Neural crest cell (in vitro differentiated cells): ENCODE measurements at places on chromosomes 3 and 15. TPM values are rescaled to one million over a fixed set of nuclear protein-coding genes. Genes with fewer than 3 reads are reported as not detected.

The IMPG2 gene
- total RNA-seq, result 0.40 and 0.52 TPM in 2 replicates

GRCh38 chr3:60094392-60094947, 1044.6 kb upstream of the CFAP20DC start:
- H3K4me1 ChIP-seq, result peaks cover 3% of the 10 kb centered on the region
- no peak for DNase-seq
- H3K27ac ChIP-seq, result no peak overlapping the region
- H3K4me3 ChIP-seq, result no peak overlapping the region

DNA sequence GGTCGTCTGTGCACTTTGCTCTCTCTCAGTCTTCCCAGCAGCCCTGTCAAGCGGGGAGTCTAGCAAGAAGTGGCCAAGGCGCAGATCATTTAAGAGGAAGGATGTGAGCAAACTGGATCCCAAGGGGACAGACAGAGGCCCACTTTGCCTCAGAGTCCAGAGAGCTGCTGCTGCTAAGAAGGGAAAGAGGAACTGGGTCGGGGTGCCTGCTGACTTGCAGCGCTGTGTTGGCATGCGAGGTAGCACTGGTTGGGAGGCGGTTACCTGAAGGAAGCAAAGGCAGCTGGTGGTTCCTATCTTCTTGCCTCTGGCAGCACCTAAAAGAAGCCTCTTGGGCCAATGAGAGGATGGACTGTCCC, 28.1 kb downstream of the SMAD3 start:
- H3K4me3 ChIP-seq, result no peak overlapping the region
- H3K4me1 ChIP-seq, result peaks cover 49% of the 10 kb centered on the region

DNA sequence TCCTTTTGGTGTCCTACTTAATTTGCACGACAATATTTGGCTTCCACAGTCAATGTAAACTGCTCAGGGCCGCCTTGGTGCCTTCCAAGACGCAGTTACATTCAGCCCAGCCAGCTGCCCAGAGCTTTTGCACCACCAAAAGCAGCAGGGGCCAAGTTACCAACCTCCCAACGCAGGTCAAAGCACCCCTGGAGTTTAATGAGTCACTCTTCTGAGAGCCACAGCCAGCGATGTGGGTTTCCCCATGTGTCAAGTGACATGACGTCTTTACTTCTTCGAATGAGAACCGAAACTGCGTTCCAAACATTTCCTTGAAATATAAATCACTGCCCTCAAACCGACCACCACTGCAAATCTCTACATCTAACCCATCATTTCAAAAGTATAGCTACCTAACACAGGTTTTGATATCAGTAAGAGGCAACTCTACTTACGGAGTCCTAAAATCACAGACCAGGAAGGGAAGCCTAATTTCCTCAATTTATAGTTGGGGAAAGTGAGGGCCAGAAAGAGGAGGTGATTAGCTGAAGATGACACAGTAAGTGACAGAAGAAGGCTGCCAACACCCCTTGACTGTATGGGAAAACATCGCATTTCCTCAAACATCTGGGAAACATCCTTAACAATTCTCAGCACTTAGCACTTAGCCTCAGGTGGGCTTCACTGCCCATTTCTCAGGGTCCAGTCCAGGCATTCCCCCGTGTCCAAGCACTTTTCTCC, 24.5 kb downstream of the MB21D2 start:
- DNase-seq, result no peak
- no peaks in the 10 kb centered on the region for H3K27me3 ChIP-seq
- peaks cover 18% of the 10 kb centered on the region for H3K4me1 ChIP-seq
- no peaks in the 10 kb centered on the region for H3K36me3 ChIP-seq

GRCh38 chr3:111763968-111764367, 95.1 kb upstream of the PHLDB2 start:
- H3K27ac ChIP-seq, result no peak overlapping the region
- no peaks in the 10 kb centered on the region for H3K27me3 ChIP-seq
- no peak overlapping the region for H3K4me3 ChIP-seq

DNA sequence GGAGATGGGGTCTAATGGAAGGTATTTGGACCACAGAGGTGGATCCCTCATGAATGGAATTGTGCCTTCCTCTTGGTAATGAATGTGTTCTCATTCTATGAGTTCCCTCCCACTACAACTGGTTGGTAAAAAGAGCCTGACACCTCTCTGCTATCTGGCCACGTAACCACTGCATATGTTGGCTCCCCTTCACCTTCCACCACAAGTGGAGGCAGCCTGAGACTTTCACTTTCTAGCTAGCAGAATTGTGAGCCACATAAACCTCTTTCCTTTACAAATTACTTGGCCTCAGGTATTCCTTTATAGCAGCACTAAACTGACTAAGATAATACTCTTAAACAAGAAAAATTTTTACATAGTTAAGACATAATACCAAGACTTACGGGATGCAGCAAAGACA, 155.3 kb downstream of the NR1I2 start:
- no peaks in the 10 kb centered on the region for H3K27me3 ChIP-seq
- no peaks in the 10 kb centered on the region for H3K4me1 ChIP-seq
- no peak overlapping the region for H3K4me3 ChIP-seq
- peaks cover 8% of the 10 kb centered on the region for H3K36me3 ChIP-seq
- H3K27ac ChIP-seq, result no peak overlapping the region

DNA sequence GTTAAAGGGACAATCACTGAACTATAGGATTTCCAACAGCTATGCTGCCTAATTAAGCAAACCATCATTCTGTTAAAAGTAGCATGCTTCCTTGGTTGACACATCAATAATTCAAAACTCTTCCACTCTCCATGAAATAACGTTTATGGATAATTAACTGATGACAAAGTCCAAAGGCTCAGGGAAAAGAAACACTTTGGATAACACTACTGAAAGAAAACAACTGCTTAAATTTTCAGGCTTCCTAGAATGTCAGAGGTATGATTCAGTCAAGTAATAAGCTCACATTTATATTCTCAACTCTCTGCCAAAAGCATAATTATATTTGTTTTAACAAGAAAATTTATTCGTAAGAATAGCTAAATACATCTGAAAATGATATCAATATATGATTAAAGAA, 49.6 kb downstream of the WDR72 start:
- peaks cover 21% of the 10 kb centered on the region for H3K4me1 ChIP-seq
- H3K36me3 ChIP-seq, result no peaks in the 10 kb centered on the region
- H3K4me3 ChIP-seq, result no peak overlapping the region
- DNase-seq, result no peak
